ENCODE measurements at places on chromosomes 5 and 9. TPM values are rescaled to one million over a fixed set of nuclear protein-coding genes. Genes with fewer than 3 reads are reported as not detected.
A peak's percentile ranks its signal among the peaks of the same experiment; 100 is the strongest.

Gene DRD1
- total RNA-seq: not detected

Gene PCDH1
- total RNA-seq: 106 TPM

Gene WWC1
- total RNA-seq: 6.1 TPM

Gene ARHGEF39
- total RNA-seq: 0.82 TPM

Gene DOCK2
- 2.9 TPM for total RNA-seq

Gene AJM1
- total RNA-seq: 6.3 TPM

Gene ACTBL2
- total RNA-seq: not detected

Gene ANKRD31
- total RNA-seq: 0.11 TPM

DNA sequence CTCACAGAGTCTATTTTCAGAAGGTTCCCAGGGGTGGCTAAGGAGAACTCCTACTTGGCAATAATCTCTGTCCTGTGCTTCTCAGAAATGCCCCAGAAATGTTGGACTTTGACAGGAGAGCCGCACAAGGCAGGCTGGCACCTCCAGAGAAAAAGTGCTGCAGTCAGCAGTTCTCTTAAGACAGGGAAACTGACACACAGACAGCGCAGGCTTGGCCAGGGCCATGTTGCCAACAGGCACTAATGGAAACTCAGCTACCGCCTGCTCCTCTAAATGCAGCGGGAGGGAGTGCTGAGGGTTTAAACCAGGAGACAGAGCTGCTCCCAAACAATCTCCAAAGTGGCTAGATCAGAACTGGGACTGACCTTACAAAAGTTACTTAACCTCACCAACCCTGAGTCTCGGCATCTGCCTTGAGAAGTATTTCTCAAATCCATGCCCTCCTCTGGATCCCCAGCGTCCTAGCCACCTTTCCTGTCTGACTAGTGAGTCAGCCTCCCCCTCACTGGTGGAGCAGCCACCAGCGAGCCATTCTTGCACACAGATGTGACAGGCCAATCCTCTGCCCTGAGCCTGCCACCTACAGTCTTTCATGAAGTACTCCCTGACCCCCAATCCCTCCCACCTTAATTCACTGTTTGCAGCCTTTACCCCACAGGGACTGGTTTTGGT, 186.4 kb downstream of the CDK5RAP2 start:
- no peak overlapping the region for H3K4me3 ChIP-seq
- H3K4me1 ChIP-seq: no peaks in the 10 kb centered on the region
- DNase-seq: no peak
- no peak overlapping the region for H3K27ac ChIP-seq

DNA sequence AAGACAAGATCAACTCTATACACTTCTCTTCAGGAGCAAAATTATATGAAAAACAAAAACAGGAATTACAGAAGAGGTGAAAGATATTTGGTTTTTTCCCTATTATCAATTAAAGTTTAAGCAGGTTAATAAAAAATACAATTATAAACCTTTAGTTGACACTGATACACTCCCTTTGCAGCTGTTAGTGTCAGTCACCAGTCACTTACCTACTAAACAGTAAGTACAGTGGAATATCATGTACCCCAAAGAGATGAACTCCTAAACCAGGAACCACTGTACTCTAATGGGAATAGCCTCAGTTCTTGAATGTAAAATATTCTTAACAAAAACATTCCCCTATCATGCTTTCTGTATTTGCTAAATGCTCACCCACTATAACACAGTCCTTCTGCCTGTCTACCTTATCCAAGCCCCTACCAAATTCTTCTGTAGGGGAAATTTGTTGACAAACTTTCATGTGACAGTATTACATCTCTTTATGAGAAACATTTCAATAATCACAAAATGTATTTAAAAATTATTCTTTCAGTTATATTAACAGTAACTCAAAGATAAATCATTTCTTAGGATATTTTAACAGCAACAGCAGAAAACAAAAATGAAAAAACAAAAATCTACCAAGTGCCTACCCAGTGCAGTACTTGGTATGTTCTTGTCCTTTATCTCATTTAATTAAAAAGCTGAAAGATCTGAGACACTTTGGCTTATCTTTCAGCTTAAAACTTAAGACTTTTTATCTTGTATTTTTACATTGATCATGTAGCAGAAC, 212.8 kb downstream of the MLLT3 start:
- no peaks in the 10 kb centered on the region for H3K36me3 ChIP-seq
- no peaks in the 10 kb centered on the region for H3K4me1 ChIP-seq
- no peaks in the 10 kb centered on the region for H3K27me3 ChIP-seq

DNA sequence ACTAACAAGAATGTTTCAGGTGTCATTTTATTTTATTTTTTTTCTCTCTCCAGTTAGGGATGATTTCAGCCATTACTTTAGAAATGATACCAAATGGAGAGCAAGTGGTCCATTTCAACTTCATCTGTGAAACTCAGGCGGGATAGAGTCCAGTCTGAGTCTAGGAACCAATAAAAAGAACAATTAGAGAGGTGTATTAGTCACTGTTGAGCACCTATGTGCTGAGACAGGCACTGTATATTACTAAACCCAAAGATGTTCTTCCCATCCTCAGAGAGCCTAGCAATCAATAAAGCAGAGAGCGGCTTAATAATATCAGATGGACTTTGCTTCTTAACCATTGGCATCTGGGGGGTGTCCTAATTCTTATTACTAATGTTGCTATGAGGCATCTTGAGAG, 410.3 kb upstream of the SLC24A2 start:
- no peak overlapping the region for H3K27ac ChIP-seq
- no peak overlapping the region for H3K4me3 ChIP-seq
- no peaks in the 10 kb centered on the region for H3K36me3 ChIP-seq
- no peaks in the 10 kb centered on the region for H3K4me1 ChIP-seq
- no peak for DNase-seq

GRCh38 chr9:99085949-99086948, 18.7 kb upstream of the TGFBR1 start:
- H3K27ac ChIP-seq: no peak overlapping the region
- H3K27me3 ChIP-seq: no peaks in the 10 kb centered on the region
- no peaks in the 10 kb centered on the region for H3K36me3 ChIP-seq
- H3K4me3 ChIP-seq: no peak overlapping the region
- DNase-seq: no peak
- peaks cover 7% of the 10 kb centered on the region for H3K4me1 ChIP-seq

- DNase-seq: no peak
- no peaks in the 10 kb centered on the region for H3K4me1 ChIP-seq
- H3K27ac ChIP-seq: no peak overlapping the region
- H3K4me3 ChIP-seq: no peak overlapping the region
Observed at GRCh38 chr5:82252744-82253143, 25.4 kb downstream of the RPS23 start.

GRCh38 chr5:61869333-61869732, 436.7 kb upstream of the KIF2A start:
- H3K4me3 ChIP-seq: no peak overlapping the region
- DNase-seq: no peak
- no peaks in the 10 kb centered on the region for H3K36me3 ChIP-seq
- no peak overlapping the region for H3K27ac ChIP-seq

DNA sequence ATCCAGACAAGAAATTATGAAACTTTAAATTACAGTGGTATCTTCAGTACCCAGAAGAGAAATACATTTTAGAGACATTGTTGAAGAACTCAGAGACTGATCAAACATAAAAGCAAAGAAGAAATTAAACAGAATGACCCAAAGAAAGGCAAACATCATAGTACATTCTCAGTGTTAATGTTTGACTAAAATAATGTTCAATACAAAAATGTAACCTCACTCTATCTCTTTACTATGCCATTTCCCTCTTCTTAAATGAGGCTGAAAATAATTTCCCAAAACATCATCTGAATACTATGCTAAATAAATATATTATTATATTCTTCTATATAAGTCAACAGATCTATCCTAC, 22.8 kb downstream of the TMEM161B start:
- H3K27me3 ChIP-seq: no peaks in the 10 kb centered on the region
- no peak overlapping the region for H3K4me3 ChIP-seq
- H3K36me3 ChIP-seq: no peaks in the 10 kb centered on the region
- H3K27ac ChIP-seq: no peak overlapping the region
- no peaks in the 10 kb centered on the region for H3K4me1 ChIP-seq

DNA sequence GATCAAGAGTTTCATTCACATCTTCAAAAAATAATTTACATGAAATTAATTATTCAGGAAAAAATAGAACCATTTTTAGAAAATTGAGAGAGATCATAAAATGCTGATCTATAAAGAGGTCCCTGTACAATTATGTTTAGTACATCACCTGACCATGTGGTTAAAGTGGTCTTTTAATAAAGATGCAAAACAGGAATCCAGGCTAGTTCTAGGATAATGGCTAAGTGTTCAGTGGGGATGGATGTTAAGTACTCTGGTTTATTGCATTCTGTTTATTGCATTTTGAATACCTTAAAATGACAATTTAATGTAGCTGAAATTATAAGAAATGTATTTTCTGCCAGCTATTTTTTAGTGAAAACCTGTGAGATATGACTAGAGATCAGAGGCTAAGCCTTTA, 72.0 kb upstream of the SMC2 start:
- no peak for DNase-seq
- H3K36me3 ChIP-seq: no peaks in the 10 kb centered on the region
- no peak overlapping the region for H3K4me3 ChIP-seq
- no peak overlapping the region for H3K27ac ChIP-seq
- H3K27me3 ChIP-seq: no peaks in the 10 kb centered on the region

- peak overlapping the region; percentile 78 for H3K27ac ChIP-seq
- DNase-seq: no peak
- H3K27me3 ChIP-seq: peaks cover 10% of the 10 kb centered on the region
- H3K4me3 ChIP-seq: peak overlapping the region; percentile 68
Observed at GRCh38 chr9:124769549-124770358, 1.4 kb downstream of the NR6A1 start.

DNA sequence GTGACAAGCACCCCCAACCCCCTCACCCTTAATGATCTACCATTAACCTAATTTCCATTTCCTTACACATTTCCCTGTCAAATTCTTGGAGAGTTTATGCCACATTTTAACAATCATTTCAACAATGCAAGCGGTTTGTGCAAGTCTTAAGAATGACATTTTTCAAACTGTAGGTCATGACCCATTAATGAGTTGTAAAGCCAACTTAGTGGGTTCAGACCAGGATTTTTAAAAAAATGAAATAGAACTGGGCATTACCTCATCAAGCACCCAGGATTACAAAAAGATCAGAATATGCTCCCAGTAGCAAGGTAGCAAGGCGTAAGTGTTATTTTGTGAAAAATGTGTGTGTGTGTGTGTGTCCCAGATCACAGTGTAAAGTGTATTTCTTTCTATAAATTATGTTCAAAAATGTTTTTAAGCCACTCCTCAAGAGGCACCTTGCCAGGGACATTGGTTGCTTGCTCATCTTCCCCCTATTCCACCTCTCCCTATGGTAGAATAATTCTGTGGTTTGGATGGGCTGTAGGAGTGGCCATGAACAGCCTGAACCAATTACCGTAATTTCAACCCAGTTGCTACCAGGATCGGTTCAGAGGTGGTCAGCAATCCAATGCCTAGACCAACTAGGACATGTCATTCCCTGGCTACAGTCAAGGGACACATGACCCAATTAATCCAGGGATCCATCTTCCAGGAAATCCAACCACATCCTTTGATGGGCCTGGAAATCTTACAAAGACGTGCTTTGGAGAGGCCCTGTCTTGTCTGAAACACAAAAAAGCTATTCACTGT, 14.4 kb upstream of the TGFBR1 start:
- H3K27me3 ChIP-seq: no peaks in the 10 kb centered on the region
- no peak overlapping the region for H3K4me3 ChIP-seq
- DNase-seq: no peak
- peaks cover 28% of the 10 kb centered on the region for H3K4me1 ChIP-seq
- H3K36me3 ChIP-seq: no peaks in the 10 kb centered on the region
- H3K27ac ChIP-seq: no peak overlapping the region

DNA sequence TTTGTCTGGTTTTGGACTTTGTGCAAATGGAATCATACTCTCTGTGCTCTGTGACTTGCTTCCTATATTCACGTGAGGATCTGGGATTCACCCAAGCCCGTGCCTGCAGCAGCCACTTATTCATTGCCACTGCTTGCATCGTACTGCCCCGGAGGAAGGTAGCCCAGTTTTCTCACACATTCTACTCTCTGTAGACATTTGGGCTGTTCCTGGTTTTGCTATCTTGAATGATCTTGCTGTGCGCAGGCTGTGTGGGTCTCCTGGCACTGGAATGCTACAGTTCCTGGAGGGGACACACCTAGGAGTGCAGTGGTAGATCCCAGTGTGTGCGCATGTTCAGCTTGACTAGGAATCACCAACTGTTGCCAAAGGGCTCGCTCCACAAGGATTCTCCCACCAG, 99.2 kb upstream of the BOD1 start:
- H3K4me3 ChIP-seq: no peak overlapping the region
- H3K4me1 ChIP-seq: no peaks in the 10 kb centered on the region
- DNase-seq: no peak
- H3K27me3 ChIP-seq: no peaks in the 10 kb centered on the region

DNA sequence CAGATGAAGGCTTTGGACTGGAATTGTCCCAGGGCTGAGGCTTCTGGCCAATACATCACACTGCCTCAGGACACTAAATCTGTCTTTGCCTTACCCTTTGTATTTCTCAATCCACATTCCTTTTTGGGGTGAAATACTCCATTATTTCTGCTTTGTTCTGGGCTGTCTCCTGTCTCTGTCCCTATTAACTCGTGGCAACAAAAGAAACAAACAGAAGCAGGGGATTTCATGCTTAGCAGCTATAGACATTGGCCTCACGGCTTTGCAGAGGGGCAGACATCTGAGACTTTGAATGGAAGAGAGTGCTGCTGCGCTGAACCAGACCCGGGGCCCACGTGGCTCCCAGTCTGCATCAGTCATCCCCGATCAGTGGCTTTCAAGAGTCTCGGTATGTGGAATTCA, 129.7 kb downstream of the ARL15 start:
- peaks cover 20% of the 10 kb centered on the region for H3K4me1 ChIP-seq
- H3K4me3 ChIP-seq: no peak overlapping the region
- no peaks in the 10 kb centered on the region for H3K36me3 ChIP-seq
- DNase-seq: no peak
- no peak overlapping the region for H3K27ac ChIP-seq
